Camera-type eye (tissue), 1 donor: ENCODE measurements at places on chromosomes 5 and 9. TPM values are rescaled to one million over a fixed set of nuclear protein-coding genes. Genes with fewer than 3 reads are reported as not detected.

Gene LEAP2
- total RNA-seq = 1.1 TPM

Gene PHPT1
- total RNA-seq = 55.5 TPM

Gene PCDHAC2
- 39.0 TPM for total RNA-seq

Gene PCDHGA7
- 11.2 TPM for total RNA-seq

Gene LIX1
- total RNA-seq = 3.2 TPM

Gene HEXB
- total RNA-seq = 72.8 TPM

Gene GLRA1
- total RNA-seq = 1.4 TPM
